PC-3 (cell line): ENCODE measurements at places on chromosomes 2 and 18. TPM values are rescaled to one million over a fixed set of nuclear protein-coding genes. Genes with fewer than 3 reads are reported as not detected.
A peak's percentile ranks its signal among the peaks of the same experiment; 100 is the strongest.

GRCh38 chr2:194566907-194567660 lies 1089.9 kb upstream of the SLC39A10 start:
- no peak for DNase-seq

Gene SH2D6
- 0.12 TPM in 1 of 2 replicates, not detected in the other for total RNA-seq

GRCh38 chr2:216316743-216317142 lies 55.5 kb downstream of the MARCHF4 start:
- DNase-seq = peak; percentile 76

DNA sequence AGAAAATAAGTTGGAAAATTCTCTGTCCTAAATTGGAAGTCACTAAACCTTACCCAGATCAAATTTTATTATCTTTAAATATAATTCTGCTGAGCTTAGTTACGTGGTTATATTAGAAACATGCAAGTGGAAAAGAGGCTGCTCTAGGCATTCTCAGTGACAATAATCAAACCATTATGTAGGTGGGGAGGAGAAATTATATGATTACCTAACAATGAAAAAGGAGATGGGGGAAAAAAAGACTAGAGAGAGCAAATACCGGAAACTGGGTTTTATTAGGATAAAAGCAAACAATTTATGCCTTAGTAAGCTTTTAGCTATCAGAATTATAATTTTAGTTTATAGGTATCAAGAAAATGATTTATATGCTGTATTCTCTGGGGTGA lies 53.2 kb downstream of the PHLPP1 start:
- DNase-seq = peak; percentile 57

DNA sequence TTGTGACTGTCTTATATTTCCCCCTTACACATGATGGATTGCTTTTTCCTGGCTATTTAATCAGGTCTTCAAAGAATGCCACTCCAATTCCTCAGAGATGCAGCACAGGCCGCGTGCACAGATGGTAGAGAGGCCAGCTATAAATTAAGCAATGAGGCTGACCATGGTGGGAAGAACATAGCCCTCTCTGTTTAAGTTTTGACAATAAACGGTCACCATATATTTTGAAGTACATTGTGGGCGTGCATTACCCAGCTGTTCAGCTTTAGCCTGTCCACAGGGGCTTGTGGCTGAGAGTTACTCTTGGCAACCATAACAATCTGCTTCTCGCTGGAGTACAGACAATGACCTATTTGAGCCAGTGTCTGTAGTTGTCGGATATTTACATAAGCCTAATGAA lies 730.8 kb downstream of the DCC start:
- no peak for DNase-seq

GRCh38 chr2:68806511-68807109 lies 64.6 kb downstream of the BMP10 start:
- DNase-seq = peak; percentile 22

Gene C2orf66
- 0.51 TPM in 1 of 2 replicates, not detected in the other for total RNA-seq

DNA sequence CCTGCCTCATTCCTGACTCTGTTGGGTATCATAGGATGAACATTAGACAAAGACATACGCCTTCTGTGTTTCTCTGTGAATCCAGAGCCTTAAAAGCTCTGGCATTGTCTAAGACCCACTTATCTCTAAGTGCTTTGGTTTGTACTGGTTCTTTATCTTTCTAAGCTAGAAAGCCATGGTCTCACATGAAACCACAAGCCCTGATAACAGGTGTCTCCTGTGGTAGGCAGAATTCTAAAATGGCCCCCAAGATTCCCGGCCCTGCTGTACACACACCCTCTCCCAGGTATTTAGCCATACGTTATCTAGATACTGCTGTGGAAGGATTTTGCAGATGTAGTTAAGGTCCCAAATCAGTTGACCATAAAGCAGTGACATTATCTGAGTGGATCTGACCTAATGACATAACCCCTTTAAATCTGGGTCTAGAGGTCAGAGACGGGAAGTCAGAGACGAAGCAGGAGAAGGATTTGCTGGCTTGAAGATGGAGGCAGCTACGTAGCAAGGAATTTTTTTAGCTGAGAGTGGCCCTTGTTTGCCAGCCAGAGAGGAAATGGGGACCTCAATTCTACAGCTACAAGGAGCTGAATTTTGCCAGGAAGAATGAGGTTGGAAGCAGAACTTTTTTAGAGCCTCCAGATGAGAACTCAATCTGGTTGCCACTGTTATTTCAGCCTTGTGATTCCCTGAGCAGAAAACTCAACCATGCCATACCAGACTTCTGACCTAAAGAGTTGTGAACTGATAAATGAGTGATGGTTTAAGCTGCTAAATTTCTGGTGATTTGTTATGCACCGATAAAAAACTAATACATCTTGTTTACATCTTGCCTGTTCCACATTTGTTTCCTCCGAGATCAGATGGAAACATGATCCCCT lies 186.7 kb downstream of the CAMKMT start:
- DNase-seq = no peak

Gene SGPP2
- total RNA-seq = not detected in 2 replicates

GRCh38 chr2:32910883-32911598 lies 35.7 kb upstream of the LTBP1 start:
- DNase-seq = no peak

GRCh38 chr2:79511320-79511951 lies 1.4 kb upstream of the CTNNA2 start:
- DNase-seq = peak; percentile 39

DNA sequence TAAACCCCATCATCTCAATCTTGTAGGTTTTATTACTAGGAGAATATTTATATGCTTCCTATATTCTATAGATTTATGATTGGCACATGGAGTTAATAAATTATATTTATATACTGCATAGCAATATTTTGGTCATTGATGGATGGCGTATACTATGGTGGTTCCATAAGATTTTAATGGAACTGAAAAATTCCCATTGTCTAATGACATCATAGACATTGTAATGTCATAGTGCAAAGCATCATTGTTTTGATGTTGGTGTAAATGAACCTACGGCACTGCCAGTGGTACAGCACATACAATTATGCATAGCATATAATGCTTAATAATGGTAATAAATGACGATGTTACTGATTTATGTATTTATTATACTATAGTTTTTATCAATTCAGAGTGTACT lies 1135.9 kb downstream of the CNTNAP5 start:
- DNase-seq = no peak

Gene PAX8
- 2.6 and 3.4 TPM in 2 replicates for total RNA-seq

Gene CFC1
- not detected in 2 replicates for total RNA-seq

- DNase-seq = no peak
These were observed 323.3 kb upstream of the ZNF521 start for GRCh38 chr18:25675123-25675850.

DNA sequence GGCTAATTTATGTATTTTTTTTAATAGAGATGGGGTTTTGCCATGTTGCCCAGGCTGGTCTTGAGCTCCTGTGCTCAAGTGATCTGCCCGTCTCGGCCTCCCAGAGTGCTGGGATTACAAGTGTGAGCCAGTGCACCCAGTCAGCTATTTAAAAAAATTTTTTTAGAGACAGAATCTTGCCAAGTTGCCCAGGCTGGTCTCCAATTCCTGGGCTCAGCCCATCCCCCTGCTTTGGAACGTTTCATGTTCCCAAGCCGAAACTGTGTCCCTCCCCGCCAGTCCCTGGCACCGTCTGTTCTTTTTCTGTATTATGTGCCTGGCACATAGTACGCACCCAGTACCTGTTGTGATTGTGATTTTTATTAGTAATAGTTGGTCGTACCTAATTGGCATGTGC lies 63.1 kb upstream of the MGAT5 start:
- DNase-seq = no peak

DNA sequence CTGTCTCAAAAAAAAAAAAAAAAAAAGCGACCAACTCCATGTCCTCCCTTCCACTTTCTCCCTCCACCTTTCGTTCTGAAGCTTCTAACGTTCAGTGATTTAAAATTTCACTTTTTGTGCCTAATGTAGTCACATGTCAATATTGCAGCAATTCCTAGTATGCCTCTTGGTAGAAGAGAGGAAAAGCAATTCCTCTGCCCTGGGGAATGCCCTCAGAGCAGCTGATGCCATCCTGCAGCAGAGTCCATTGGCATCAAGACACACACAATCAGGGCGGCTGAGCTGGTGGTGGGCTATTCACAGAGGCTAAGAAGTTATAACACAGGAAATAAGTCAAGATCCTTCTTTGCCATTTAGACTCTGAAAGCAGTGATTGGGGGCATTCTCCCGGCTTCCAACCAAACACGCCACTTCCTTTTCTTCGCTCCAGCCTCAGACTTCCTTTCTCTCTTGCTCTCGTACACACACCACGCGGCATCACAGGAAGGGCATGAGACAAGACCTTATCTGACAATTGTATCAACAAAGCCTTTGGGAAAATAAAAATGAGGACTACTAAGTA lies 71.9 kb downstream of the MOGAT1 start:
- DNase-seq = no peak

DNA sequence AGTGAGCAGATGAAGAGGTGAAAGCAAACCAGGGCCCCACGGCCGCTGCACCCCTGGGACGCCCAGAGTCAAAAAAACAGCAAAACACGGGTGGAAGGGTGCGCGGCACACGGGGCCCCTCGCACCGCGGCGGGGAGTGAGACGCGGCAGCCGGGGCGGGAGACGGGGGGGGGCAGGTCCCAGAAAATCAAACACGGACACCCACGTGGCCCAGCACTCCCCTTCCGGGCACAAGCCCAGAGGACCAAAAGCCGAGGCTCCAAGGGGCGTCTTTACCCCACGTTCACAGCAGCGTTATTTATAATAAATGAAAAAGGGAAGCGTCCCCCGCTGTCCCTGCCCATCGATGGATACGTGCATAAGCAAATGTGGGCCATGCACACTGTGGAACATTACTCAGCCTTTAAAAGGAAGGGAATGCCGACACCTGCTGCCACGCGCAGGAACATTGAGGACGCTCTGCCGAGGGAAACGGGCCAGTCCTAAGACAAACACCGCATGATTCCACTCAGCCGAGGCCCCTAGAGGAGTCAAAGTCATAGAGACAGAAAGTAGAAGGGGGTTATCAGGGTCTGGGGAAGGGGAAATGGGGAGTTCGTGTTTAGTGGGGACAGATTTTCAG lies 677 bp upstream of the COPS9 start:
- DNase-seq = no peak

DNA sequence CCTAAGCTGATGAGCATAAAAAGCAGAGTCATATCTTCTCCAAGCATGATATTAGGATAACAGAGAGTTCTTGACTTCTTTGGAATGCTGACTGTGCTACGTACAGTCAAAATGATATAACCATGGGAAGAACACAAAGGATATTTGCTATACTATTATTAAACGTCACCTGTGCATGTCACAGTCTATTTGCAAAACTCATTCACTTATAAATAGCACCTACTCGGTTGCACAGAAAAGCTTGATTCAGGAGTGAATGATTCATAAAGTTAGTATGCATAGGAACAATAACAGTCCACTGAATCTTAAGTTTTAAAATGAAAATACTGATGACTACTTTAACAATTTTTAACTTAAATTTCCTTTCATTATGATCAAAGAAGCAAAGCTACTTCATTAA lies 83.3 kb downstream of the SP3 start:
- DNase-seq = peak; percentile 27

Gene C1QL2
- not detected in 2 replicates for total RNA-seq

Gene MAP4K3
- total RNA-seq = 81.1 and 97.4 TPM in 2 replicates

Gene SERPINB3
- total RNA-seq = 5.6 and 6.3 TPM in 2 replicates
